HTR-8/SVneo (cell line): ENCODE measurements at places on chromosomes 5 and 9.

- no peak for DNase-seq
These were observed 21.0 kb downstream of the EXOC3 start for GRCh38 chr5:463952-464351.

GRCh38 chr5:122091936-122092600 is 14.0 kb upstream of the LOX start:
- no peak for DNase-seq

GRCh38 chr9:27041746-27042145 is 36.3 kb upstream of the LRRC19 start:
- DNase-seq = no peak

GRCh38 chr9:86274821-86275643 is 7.3 kb downstream of the ISCA1 start:
- no peak for DNase-seq

DNA sequence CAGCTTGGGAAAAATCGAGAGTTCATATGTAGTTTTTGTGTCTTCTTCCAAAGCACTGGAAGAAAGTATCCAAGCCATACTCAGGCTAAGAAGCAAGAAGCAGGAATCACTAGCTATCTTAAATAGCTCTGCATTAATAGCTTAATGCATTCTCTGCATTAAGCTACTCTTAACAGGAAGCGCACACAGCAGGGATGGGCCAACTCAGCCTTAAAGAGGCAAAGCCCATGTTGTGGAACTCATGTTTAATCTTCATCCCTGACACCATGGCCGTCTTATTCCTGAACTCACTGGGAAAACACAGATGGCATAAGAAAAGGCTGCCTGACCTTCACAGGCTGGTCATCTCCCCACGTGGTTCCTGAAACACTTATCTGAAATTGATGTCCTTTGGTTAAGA is 18.7 kb upstream of the ICE1 start:
- no peak for DNase-seq

GRCh38 chr5:137015540-137016116 is 483.5 kb downstream of the SPOCK1 start:
- no peak for DNase-seq

DNA sequence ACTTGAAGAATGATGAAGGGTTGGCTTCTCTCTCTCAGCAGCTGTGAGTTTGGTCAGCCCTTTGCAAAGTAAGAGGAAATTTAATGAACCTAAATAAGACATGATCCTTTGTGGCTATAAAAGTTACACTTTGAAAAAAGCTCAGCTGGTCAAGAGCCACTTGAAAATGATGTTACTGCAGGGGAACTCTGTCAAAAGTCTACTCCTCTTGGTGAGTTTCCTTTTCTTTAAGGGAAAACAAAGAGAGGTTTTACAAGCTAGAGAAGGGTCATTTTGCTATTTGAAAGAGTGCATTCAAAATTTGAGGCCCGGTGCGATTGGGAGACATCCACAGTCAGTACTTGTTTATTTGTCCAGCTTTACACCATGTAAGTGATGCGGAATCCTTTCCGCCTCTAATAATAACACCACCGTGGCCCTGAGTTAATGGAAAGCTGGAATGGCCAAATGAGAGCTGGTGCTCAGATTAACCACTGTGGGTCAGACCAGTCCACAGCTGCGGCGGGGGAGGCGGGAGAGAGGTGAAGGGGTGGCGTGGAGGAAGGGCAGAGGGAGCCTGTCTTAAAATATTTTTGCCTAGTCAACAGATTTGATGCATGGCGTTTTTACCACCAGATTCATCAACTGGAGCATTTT is 404.0 kb downstream of the TLE4 start:
- no peak for DNase-seq

- DNase-seq = no peak
These were observed 73.4 kb upstream of the PPARGC1B start for GRCh38 chr5:149656576-149657182.

DNA sequence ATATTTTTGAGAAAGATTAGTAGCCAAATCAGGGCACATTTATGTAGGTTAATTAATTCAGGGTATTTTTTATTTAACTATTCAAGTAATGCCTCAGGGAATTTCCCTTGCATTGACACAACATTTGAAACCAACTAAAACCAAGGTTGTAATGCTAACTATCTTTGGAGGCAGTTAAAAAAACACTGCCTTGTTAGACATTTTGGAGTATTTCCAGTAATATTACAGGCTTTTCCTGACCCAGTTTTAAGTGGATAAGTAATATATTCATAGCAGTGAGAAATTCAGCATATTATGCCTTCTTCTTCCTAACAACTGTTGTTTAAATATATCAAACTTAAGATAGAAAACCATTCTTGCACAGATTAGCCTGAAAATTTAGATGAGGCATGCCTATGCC is 175.1 kb downstream of the TMC1 start:
- no peak for DNase-seq

DNA sequence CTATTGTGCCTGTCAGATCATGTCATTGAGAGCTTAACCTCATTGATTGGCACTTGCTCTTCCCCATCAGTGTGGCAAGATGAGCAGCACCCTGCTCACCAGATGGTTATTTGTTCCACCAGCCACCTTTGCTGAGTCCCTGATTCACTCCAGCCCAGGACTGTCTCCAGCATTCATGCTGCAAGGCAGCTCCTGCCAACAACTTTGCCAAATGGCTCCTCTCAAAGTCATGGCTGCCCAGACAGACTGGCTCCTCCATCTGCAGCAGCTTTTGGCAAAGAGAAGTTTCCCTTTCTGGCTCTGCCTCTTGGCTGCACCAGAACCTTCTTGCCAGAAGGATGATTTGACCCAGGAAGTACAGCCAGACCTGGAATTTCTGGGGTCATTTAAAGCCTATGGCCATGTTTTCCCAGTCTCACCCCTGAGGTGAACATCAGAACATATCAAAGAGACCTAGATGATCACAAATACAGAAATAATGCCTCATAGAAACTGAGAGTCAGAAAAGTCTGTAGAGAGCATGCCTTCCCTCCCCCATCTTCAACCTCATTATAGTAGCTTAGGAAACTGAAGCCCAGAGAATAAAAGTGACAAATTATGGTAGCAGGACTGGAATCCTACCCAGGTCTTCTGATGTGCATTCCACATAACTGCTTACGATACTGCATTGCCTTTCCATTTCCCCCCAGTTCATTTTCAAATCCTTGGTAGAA is 10.4 kb downstream of the PPP2R2B start:
- DNase-seq = no peak

- DNase-seq = no peak
These were observed 483.5 kb upstream of the TNC start for GRCh38 chr9:115601434-115601833.

GRCh38 chr5:157785801-157786200 is 42.3 kb downstream of the LSM11 start:
- DNase-seq = no peak
